ENCODE measurements at places on chromosomes 12 and 14. TPM values are rescaled to one million over a fixed set of nuclear protein-coding genes. Genes with fewer than 3 reads are reported as not detected.

The EFCAB11 gene
- 2.8 TPM for total RNA-seq

The TMEM253 gene
- not detected for total RNA-seq

The MCRS1 gene
- 94.4 TPM for total RNA-seq

The CD4 gene
- 1.5 TPM for total RNA-seq

The ADAM21 gene
- total RNA-seq = 0.18 TPM

The COL2A1 gene
- total RNA-seq = not detected

DNA sequence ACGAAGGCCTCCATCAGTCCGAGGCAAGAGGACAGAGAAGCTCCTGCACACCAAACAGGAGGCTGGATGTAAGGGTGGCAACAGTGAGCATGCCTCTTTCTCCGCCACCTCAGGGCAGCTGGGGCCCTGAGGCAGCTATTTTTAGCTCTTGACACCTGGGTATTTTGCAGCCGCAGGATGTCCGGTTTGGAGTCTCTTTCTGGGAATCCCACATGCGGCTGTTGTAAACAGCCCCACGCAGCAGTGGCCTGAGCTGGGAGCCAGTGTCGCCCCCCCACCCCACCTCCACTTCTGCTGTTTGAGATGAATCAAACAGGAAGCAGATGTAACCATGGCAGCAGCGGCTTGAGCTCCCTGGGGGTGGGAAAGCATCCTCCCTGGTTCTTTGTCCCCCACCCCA, 11.7 kb downstream of the HDAC7 start:
- peak overlapping the region; percentile 95 for H3K27ac ChIP-seq
- H3K4me3 ChIP-seq = peak overlapping the region; percentile 79
- H3K36me3 ChIP-seq = peaks cover 10% of the 10 kb centered on the region
- H3K4me1 ChIP-seq = peaks cover 54% of the 10 kb centered on the region

GRCh38 chr12:24582954-24583601, 365.8 kb downstream of the BCAT1 start:
- H3K36me3 ChIP-seq = no peaks in the 10 kb centered on the region
- no peak overlapping the region for H3K27ac ChIP-seq
- H3K4me1 ChIP-seq = no peaks in the 10 kb centered on the region
- no peak for DNase-seq
- H3K4me3 ChIP-seq = no peak overlapping the region
- no peaks in the 10 kb centered on the region for H3K27me3 ChIP-seq

GRCh38 chr14:104578321-104578720, 1.2 kb upstream of the C14orf180 start:
- H3K27me3 ChIP-seq = peaks cover 6% of the 10 kb centered on the region
- H3K4me3 ChIP-seq = no peak overlapping the region
- no peaks in the 10 kb centered on the region for H3K36me3 ChIP-seq

GRCh38 chr12:18502422-18502968, 235.3 kb downstream of the PLCZ1 start:
- H3K27me3 ChIP-seq = no peaks in the 10 kb centered on the region
- no peaks in the 10 kb centered on the region for H3K4me1 ChIP-seq
- no peak for DNase-seq
- H3K4me3 ChIP-seq = no peak overlapping the region
- H3K36me3 ChIP-seq = no peaks in the 10 kb centered on the region
- no peak overlapping the region for H3K27ac ChIP-seq

DNA sequence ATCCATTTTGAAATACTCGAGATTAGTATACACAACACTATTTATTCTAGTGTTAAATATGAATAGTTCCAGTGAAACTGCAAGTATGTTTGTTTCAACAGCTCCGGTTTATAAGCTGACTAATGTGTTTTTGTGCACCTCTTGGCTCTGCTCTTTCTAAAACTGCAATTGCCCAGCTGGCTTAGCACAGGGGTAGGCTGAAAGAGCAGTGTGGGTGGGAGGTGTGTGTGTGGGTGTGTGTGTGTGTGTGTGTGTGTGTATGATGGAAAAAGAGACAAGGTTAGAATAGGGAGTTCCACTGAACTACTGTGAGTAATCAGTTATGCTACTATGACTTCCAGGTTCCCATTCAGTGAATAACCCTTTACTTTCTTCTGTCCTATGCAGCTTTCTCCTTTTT, 37.8 kb upstream of the DDHD1 start:
- H3K27me3 ChIP-seq = no peaks in the 10 kb centered on the region
- DNase-seq = no peak
- no peak overlapping the region for H3K27ac ChIP-seq
- no peak overlapping the region for H3K4me3 ChIP-seq

GRCh38 chr12:106522708-106523107, 60.1 kb upstream of the RFX4 start:
- no peaks in the 10 kb centered on the region for H3K4me1 ChIP-seq
- H3K27ac ChIP-seq = no peak overlapping the region
- H3K4me3 ChIP-seq = no peak overlapping the region
- H3K27me3 ChIP-seq = peaks cover 37% of the 10 kb centered on the region
- no peak for DNase-seq
- H3K36me3 ChIP-seq = no peaks in the 10 kb centered on the region

GRCh38 chr14:55332654-55333570, 61.7 kb downstream of the FBXO34 start:
- peaks cover 62% of the 10 kb centered on the region for H3K4me1 ChIP-seq
- peak overlapping the region; percentile 85 for H3K4me3 ChIP-seq
- H3K27ac ChIP-seq = peak overlapping the region; percentile 86

- H3K4me3 ChIP-seq = peak overlapping the region; percentile 90
- peaks cover 3% of the 10 kb centered on the region for H3K36me3 ChIP-seq
- no peaks in the 10 kb centered on the region for H3K27me3 ChIP-seq
- H3K4me1 ChIP-seq = peaks cover 55% of the 10 kb centered on the region
- peak overlapping the region; percentile 95 for H3K27ac ChIP-seq
These were observed 81.6 kb downstream of the ITPK1 start for GRCh38 chr14:93033983-93034670.

DNA sequence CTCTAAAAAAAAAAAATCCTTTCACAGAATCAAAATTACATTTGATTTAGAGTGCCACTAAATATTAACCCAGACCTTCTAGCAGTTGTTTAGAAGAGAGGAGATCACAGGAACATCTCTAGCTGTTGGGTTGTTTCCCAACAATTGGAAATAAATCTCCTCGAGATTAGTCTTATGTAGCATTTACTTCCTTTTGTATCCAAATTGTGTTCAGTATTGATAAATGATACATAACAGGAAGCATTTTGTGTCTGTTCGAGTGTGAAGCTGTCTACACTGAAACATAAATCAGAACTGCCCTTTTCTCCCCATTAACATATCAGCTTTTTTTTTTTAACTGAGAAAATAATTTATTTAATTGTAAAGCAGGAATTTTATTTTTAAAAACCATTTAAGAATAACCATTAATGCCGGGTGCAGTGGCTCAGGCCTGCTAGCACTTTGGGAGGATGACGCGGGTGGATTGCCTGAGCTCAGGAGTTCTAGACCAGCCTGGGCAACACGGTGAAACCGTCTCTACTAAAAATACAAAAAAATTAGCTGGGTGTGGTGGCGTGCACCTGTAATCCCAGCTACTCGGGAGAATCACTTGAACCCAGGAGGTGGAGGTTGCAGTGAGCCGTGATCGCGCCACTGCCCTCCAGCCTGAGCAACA, 14.7 kb upstream of the CAND1 start:
- H3K4me3 ChIP-seq = no peak overlapping the region
- peaks cover 10% of the 10 kb centered on the region for H3K27me3 ChIP-seq
- no peaks in the 10 kb centered on the region for H3K36me3 ChIP-seq
- DNase-seq = no peak
- no peak overlapping the region for H3K27ac ChIP-seq
- no peaks in the 10 kb centered on the region for H3K4me1 ChIP-seq

DNA sequence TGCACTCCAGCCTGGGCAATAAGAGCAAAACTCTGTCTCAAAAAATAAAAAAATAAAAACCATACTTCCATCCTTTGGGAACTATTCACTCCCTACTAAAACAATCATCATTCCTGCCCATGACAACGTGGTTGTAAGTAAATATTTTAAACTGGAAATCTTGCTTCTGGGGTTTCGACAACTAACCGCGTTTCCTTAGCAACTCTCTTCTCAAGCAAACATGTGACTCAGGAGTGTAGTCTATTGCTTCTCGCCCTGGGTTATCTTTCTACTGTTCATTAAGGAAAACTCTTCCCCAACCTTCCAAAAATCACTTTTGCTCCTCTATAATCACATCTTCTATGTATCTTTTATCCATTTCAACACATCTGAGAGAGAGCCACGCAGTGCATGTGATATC, 21.8 kb downstream of the APPL2 start:
- no peak overlapping the region for H3K27ac ChIP-seq
- H3K4me1 ChIP-seq = peaks cover 2% of the 10 kb centered on the region
- no peak overlapping the region for H3K4me3 ChIP-seq
- H3K36me3 ChIP-seq = peaks cover 85% of the 10 kb centered on the region
- H3K27me3 ChIP-seq = no peaks in the 10 kb centered on the region

DNA sequence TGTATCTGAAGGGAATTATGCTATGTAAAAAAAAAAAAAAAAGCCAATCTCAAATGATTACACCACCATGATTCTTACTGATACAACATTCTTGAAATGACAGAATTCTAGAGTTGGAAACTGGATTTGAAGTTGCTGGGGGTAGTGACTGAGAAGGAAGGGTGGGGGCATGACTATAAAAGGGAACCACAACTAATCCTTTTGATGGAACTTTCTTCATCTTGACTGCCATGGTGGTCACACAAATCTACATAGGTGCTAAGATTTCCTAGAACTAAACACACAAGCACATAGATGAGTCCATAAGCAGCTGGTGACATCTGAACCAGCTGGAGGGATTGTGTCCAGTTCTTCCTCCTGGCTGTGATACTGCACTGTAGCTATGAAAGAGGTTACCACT, 51.4 kb downstream of the CLMN start:
- H3K27me3 ChIP-seq = no peaks in the 10 kb centered on the region
- no peak overlapping the region for H3K4me3 ChIP-seq
- peaks cover 30% of the 10 kb centered on the region for H3K4me1 ChIP-seq
- DNase-seq = no peak
- H3K36me3 ChIP-seq = no peaks in the 10 kb centered on the region

DNA sequence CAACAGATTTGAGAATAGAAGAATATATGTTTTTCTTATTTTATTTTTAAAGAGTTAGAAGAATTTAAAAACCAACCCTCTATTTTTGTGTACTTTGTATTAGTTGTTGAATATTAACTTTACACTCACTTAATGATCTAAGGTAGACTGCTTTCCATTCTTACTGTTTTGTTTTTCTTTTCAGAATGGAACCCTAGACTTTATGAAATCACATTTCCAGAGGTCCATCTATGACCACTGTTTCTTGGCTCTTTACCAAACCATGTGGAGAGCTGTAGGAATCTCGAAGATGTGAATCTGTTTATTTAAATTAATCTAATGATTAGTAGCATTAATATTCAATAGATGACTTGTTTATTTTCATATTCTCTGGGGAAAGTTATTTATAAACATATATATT, 7.2 kb upstream of the PIK3C2G start:
- H3K36me3 ChIP-seq = no peaks in the 10 kb centered on the region
- H3K27ac ChIP-seq = no peak overlapping the region
- H3K4me3 ChIP-seq = no peak overlapping the region
- DNase-seq = no peak

DNA sequence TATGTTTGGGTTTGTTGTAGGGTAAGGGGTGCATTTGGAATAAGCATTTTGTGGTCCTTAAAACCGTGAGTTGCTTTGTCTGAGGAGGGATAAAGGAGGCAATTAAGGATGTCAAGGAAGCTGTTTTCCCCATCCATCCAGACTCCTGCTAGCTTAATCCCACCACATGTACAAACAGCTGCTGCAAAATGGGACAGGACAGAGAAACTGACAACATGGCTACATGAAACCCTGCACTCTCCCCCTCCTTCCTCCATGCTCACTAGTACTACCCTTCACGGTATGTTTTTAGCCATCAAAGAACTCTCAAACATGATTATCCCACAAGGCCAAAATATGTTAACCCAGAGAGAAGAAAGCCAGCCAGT, 20.6 kb downstream of the ST8SIA1 start:
- peaks cover 17% of the 10 kb centered on the region for H3K27me3 ChIP-seq
- no peaks in the 10 kb centered on the region for H3K4me1 ChIP-seq
- DNase-seq = no peak
- no peak overlapping the region for H3K27ac ChIP-seq
- no peak overlapping the region for H3K4me3 ChIP-seq

- H3K4me3 ChIP-seq = no peak overlapping the region
- no peak for DNase-seq
These were observed 148.0 kb downstream of the ANO6 start for GRCh38 chr12:45363903-45364302.

DNA sequence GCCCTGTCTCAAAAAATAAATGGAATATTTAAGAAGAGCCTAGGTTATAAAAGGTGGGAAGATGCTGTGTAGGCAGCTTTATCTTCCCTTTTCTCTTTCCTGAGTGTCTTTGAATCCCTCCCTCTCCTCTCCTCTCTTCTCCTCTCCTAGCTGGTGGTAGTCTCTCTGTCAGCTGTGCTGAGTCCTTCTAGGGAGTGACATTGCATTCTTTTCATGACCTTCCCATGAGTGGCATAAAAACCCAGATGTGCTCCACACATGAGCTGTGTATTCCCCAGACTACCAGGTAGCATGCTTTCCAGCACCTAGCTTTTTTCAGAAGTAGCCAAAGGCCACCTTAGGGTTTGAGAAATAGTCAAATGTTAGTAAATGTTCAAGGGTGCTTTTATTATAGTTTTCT, 23.6 kb downstream of the SAMD4A start:
- H3K27me3 ChIP-seq = peaks cover 19% of the 10 kb centered on the region
- H3K4me3 ChIP-seq = no peak overlapping the region
- H3K27ac ChIP-seq = no peak overlapping the region
- no peak for DNase-seq

DNA sequence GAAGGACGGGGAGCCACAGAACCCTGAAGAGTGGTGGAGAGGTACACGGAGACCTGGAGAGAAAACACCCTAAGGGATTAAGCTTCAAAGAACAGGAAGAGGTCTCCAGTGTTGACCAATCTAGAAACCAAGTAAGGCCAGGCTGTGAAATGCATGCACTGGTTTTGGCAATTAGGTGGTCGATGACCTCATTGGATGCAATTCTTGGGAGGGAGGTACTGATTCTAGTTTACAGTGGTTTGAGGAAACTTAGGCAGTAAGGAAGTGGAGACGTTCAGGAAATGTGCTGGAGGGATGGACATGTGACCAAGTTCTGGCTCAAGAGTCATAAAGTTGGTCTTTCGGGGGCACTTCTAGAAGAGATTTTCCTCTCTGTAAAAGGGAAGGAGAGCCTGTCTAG, 91.3 kb upstream of the CEP83 start:
- DNase-seq = no peak
- no peak overlapping the region for H3K27ac ChIP-seq
- H3K27me3 ChIP-seq = peaks cover 11% of the 10 kb centered on the region

GRCh38 chr12:47114481-47114892, 34.7 kb upstream of the AMIGO2 start:
- no peaks in the 10 kb centered on the region for H3K27me3 ChIP-seq
- no peak overlapping the region for H3K27ac ChIP-seq
- no peak overlapping the region for H3K4me3 ChIP-seq
- peaks cover 35% of the 10 kb centered on the region for H3K36me3 ChIP-seq
- DNase-seq = no peak

DNA sequence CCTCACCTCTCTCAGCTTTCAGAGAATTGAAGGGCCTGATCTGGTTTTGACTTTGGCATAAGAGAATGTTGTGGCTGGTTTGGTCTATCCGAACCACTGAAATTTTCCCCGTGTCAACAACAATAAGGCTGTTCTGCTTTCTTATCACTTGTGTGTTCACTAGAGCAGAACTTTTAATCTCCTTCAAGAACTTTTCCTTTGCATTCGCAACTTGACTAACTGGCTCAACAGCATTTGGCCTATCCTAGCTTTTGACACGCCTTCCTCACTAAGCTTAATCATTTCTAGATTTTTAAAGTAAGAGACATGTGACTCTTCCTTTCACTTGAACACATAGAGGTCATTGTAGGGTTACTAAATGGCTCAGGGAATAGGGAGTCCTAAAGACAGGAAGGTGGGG, 25.9 kb upstream of the EDDM3A start:
- H3K4me3 ChIP-seq = no peak overlapping the region
- DNase-seq = no peak
- no peak overlapping the region for H3K27ac ChIP-seq
- H3K27me3 ChIP-seq = peaks cover 28% of the 10 kb centered on the region
- H3K4me1 ChIP-seq = peaks cover 11% of the 10 kb centered on the region

All from naive thymus-derived CD8-positive, alpha-beta T cell (primary cell).